ENCODE measurements at places on chromosomes 12 and 14.

DNA sequence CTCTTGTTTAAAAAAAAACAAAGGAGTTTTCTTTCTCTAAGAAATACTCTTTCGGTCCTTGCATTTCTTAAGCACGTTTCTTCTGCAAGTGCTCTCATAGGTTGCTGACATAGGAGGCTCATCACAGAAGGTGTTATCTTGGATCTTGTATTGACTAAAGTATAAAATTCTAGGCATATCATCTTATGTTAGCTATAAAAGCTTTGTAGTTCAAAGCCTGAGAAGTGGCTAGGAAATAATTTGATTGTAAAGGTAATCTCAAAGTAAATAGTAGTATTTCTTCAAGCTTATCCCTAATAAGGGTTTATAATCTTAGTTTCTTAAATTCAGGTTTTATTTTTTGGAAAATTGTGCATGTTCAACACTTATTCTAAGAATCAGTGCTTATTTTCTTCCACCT is 778.9 kb downstream of the TMTC2 start:
- no peaks in the 10 kb centered on the region for H3K4me1 ChIP-seq
- no peaks in the 10 kb centered on the region for H3K27me3 ChIP-seq
- no peak overlapping the region for H3K27ac ChIP-seq

DNA sequence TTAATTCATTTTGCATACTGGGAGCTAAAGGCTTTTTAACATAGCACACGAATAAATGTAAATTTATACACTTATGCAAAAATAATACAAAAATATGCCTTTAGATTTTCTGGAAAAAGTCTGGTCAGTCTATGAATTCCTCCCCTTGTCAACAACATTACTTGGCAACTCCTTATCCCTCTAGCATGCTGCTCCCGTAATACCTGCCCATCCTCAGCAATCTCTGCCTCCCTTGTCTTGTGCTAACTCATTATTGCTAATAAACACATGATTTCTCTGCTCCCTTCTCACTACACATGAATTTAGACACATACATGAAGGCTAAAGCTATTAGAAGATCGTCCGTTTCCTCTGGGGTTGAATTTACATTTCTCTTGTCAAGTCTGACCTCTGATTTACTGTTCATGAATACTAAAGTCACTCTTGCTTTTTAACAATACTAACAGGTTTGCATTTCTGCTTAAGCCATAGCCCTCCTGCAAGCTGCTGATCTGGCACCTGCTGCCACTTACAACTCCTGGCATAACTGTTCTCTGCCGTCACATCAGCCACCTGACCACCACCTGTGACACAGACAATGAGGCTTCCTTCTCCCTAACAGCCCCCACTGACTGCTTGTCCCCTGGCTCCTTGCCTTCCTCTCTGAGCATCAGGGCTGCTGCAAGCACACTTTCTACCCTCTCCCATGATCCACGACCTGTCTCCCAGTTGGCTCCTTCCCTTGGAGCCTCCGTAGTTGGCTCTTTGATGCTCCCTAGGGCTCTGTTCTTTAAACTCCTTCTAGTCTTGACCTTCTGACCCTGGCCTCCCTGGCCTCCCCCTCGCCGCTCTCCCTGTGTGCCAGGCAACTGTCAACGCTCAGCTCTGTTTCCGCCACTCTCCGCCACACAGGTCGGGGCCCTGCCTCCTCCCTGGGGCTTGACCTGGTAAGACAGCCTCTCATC is 177.6 kb downstream of the CALM1 start:
- no peak overlapping the region for H3K4me3 ChIP-seq
- DNase-seq, result no peak
- H3K27ac ChIP-seq, result no peak overlapping the region
- H3K27me3 ChIP-seq, result no peaks in the 10 kb centered on the region

DNA sequence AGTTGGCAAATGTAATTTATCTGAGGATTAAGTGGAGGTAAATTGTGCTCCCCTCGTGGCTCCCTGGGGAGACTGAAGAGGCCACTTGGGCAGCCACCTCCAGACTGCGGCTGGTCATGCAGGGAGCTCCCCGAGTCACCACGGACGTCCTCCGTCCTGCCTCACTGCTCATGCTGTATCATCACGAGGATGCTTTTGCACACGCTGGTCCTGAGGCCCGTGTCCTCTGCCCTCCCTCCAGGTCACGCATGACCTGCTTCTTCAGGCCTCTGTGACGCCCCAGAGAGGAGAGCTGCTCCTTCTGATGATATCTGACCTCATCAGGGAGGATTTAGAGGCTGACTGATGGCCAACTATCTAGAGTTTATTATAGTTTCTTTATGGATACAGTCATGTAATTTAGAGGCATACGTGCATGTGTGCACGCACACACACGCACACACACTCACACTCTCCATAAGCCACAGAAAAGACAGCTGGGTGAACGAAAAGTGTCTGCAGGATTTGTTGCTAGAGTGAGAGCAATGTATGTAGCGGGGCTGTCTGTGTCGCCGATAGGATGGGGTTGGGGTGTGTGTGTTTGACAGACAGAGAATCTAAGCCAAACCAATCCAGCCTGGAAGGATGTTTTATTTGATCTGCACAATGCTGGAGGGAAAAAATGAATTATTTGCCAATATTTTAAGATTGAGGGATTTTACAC is 160.0 kb downstream of the ADGRD1 start:
- no peak overlapping the region for H3K4me3 ChIP-seq
- DNase-seq, result no peak
- no peak overlapping the region for H3K27ac ChIP-seq
- H3K27me3 ChIP-seq, result no peaks in the 10 kb centered on the region
- no peaks in the 10 kb centered on the region for H3K36me3 ChIP-seq

- peaks cover 9% of the 10 kb centered on the region for H3K4me1 ChIP-seq
- no peak overlapping the region for H3K4me3 ChIP-seq
- no peaks in the 10 kb centered on the region for H3K36me3 ChIP-seq
- DNase-seq, result no peak
Measured at GRCh38 chr14:70701610-70702009, 59.9 kb downstream of the TTC9 start.

DNA sequence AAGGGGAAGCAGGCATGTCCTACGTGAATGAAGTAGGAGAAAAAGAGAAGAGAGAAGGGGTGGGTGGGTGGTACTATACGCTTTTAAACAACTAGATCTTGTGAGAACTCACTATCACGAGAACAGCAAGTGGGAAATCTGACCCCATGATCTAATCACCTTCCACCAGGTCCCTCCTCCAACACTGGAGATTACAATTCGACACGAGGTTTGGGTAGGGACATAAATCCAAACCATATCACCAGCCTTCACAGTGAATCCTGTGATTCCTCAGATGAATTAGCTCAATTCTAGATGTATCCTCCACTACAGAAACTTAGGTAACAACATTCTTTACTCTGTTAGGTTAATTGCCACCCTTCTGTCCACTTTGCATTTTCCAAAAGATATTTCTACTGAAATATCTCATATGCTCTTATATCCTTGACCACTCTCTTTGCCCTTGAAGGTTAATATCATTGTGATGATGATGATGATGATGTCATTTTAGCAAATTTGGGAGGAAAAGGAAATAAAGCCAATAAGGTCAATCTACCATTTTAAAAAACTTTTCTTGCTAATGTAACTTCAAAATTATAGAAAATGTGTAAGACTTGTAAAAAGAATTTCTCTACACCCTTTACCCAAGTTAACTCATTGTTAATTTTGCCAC is 23.2 kb upstream of the CCNT1 start:
- no peak for DNase-seq
- H3K4me3 ChIP-seq, result no peak overlapping the region
- H3K27me3 ChIP-seq, result no peaks in the 10 kb centered on the region
- no peak overlapping the region for H3K27ac ChIP-seq
- no peaks in the 10 kb centered on the region for H3K4me1 ChIP-seq

DNA sequence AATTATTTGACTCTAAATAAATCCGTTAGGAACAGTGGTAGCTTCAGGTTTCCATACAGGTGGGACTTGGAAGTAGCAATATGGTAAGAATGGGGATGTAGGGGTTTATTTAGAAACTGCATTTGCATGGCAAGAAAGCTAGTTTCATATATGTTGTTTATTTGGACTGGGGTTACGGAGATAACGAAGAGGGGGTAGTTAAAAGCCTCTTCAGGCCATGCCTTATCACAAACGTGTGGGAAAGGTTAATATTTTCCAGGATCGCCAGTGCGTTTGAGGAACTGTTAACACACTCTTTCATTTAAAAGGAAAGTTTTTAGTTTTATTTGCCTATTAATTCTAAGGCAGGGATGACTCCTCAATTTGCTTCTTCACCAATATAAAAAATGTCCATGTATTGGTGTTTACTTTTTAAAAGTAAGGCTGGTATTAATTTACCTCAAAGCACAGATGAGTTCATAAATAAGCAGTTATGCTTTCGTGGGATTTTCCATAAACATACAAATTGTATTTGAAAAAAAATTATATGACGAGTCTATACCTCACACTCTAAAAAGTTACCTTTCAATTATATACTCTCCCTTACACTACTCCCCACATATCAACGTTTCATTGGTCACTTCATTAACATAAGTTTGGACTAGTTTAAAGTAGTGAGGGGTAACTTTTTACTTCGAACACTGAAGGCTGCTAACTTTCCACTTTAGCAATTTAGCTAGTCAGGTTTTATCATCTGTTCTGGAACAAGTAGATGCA is 814 bp downstream of the RAB2B start:
- H3K27me3 ChIP-seq, result no peaks in the 10 kb centered on the region
- H3K4me3 ChIP-seq, result peak overlapping the region; percentile 99
- peak overlapping the region; percentile 34 for H3K27ac ChIP-seq
- DNase-seq, result no peak
- H3K36me3 ChIP-seq, result no peaks in the 10 kb centered on the region
- H3K4me1 ChIP-seq, result peaks cover 5% of the 10 kb centered on the region

GRCh38 chr14:103188810-103189480 is 65.7 kb downstream of the TNFAIP2 start:
- no peak overlapping the region for H3K27ac ChIP-seq
- peaks cover 2% of the 10 kb centered on the region for H3K27me3 ChIP-seq
- no peaks in the 10 kb centered on the region for H3K36me3 ChIP-seq

DNA sequence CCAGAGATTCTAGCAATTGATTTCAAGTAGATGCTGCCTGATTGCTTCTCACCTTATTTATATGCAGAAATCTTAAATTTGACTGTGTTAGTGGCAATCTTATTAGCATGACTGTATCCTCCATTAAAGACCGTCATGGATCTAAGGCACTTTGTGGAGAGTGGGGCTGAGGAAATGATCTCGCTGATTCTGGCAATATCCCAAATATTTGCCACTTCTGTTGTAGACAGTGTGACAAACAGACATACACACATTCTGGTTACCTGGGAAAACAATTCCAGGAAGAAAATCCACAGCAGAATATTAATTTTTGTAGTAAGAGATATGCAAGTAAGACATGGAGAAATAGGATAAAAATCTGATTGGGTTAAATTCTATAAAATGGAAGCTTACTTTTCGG is 269.0 kb upstream of the G2E3 start:
- no peaks in the 10 kb centered on the region for H3K4me1 ChIP-seq
- DNase-seq, result no peak
- no peak overlapping the region for H3K4me3 ChIP-seq
- no peaks in the 10 kb centered on the region for H3K27me3 ChIP-seq
- H3K36me3 ChIP-seq, result no peaks in the 10 kb centered on the region

GRCh38 chr14:38775986-38776385 is 327.0 kb downstream of the SEC23A start:
- no peak overlapping the region for H3K4me3 ChIP-seq
- DNase-seq, result no peak
- no peaks in the 10 kb centered on the region for H3K36me3 ChIP-seq
- H3K27me3 ChIP-seq, result no peaks in the 10 kb centered on the region
- no peaks in the 10 kb centered on the region for H3K4me1 ChIP-seq
- no peak overlapping the region for H3K27ac ChIP-seq

DNA sequence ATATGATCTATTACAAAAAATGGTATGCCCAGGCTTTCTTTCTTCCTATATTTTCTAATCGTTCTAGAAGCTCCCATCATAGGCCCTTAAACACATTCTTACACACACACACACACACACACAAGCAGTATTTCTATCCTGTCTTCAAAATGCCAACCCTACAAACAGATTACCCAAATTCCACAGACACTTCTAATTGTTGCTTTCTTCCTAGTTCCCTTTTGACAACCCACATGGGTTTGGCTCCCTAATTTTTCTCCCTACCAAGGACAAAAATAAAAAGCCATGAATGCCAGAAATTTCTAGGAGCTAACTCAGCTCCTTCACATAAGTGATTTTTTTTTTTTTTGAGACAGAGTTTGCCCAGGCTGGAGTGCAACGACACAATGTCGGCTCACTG is 60.3 kb upstream of the NTF3 start:
- no peak overlapping the region for H3K27ac ChIP-seq
- no peak overlapping the region for H3K4me3 ChIP-seq
- H3K36me3 ChIP-seq, result no peaks in the 10 kb centered on the region
- no peak for DNase-seq

GRCh38 chr14:93056166-93056839 is 59.4 kb downstream of the ITPK1 start:
- H3K27ac ChIP-seq, result no peak overlapping the region
- H3K4me3 ChIP-seq, result no peak overlapping the region
- no peaks in the 10 kb centered on the region for H3K36me3 ChIP-seq
- H3K27me3 ChIP-seq, result no peaks in the 10 kb centered on the region
- DNase-seq, result no peak

DNA sequence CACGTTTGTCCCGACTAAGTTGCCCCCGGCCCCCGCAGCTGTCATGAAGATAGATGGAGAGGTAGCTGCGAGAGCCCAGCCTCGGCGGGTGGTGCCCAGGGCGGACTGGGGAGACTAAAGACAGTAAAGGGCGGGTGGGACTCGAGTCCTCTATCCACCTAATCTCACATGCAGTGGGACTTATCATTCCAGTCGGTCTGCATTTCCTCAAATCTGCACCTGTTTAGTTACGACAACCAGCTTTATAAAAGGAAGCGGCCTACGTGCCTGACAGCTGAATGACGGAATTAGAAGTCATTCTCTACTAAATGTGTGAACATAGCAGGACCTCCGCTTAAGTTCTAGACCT is 109.8 kb upstream of the EGLN3 start:
- H3K4me1 ChIP-seq, result peaks cover 14% of the 10 kb centered on the region
- H3K36me3 ChIP-seq, result no peaks in the 10 kb centered on the region
- H3K27me3 ChIP-seq, result no peaks in the 10 kb centered on the region
- no peak for DNase-seq

DNA sequence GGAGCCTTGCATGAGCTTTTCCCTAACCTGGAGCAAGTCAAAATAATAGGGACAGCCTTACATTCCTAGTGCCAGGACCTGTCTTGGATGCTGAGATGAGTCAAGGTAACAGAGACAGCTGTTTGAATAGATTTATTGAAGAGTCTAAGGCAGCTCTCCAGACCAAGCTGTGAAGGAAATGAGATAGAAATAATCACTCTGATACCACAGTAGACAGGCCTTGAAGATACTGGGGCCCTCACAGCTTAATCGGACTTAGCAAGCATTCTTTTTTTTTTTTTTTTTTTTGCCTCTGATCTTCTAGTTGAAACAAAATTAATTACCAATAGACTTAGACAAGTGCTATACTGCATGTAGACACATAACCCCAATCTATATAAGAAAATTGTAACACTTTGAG is 3.1 kb upstream of the RNASE9 start:
- no peaks in the 10 kb centered on the region for H3K27me3 ChIP-seq
- no peak overlapping the region for H3K27ac ChIP-seq
- no peak overlapping the region for H3K4me3 ChIP-seq
- DNase-seq, result no peak
- H3K36me3 ChIP-seq, result no peaks in the 10 kb centered on the region

All from GM12878 (cell line).